ENCODE measurements at places on chromosomes 2 and 18.

GRCh38 chr2:183057333-183057985 is 19.2 kb upstream of the NCKAP1 start:
- DNase-seq: no peak

DNA sequence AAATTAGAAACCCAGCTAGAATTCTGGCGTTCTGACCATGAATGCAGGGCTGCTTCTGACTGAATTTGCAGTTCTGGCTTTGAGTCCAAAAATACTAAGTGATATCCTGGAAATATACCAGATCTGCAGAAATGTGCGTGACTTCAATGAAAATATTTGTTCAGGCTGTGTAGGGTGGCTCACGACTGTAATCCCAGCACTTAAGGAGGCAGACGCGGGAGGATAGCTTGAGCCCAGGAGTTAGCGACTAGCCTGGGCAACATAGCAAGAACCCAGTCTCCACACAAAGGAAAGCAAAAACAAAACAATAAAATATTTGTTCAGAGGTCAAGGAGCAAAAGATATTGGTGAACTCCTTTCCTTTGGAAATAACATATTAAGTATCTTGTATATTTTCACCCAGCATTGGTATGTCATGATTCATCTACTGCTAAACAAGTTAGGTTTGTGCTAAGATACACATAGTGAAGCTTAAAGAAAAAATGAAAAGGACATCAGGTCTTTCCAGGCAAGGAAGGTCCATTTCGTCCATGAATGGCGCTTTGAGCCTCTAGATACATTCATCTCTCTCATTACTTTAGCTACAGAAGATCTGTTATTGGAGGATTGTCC is 239.2 kb downstream of the CMPK2 start:
- DNase-seq: no peak

DNA sequence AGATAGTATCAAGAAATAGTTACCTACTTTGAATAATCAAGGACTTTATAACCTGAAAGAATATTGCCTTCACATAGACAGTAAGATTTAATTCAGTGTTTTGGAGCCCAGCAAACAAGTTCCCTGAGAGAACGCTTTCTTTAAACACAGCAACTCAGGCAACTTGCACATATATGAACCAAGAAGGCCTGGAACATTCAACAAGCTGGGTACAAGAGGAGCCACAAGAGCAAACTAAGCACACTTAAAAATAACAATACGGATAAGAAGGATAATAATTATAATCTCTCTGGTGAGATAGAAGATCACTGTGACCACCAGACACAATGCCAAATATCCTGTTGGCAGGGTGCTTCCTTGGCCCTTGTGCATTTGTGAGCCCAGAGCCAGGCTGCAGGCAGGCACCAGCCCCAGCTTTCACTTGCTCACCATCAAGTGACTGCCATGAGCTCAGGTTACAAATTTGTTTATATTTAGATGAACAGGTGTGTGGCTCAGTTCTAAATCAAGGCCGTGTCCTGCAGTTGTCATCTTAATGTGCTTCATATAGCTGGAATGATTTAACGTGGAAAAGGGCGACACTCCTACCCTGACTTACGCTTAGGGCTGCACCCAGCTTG is 446.6 kb downstream of the IRS1 start:
- DNase-seq: no peak

- DNase-seq: no peak
Measured at GRCh38 chr2:162012565-162013058, 61.4 kb downstream of the DPP4 start.

DNA sequence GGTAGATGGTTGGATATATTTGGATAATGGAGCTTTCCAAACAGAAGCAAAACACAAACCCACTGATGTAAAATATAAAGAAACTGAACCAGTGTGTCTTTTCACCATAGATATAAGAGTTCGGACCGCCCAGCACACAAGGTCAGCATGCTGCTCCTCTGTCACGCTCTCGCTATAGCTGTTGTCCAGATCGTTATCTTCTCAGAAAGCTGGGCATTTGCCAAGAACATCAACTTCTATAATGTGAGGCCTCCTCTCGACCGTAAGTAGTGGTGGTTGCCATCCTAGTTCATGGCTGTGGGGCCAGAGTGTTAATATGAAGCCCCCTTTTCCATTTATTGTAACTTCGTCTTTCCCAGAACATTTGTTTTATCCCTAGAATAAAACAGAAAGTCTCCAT is 125.2 kb upstream of the LYPD6 start:
- DNase-seq: no peak

DNA sequence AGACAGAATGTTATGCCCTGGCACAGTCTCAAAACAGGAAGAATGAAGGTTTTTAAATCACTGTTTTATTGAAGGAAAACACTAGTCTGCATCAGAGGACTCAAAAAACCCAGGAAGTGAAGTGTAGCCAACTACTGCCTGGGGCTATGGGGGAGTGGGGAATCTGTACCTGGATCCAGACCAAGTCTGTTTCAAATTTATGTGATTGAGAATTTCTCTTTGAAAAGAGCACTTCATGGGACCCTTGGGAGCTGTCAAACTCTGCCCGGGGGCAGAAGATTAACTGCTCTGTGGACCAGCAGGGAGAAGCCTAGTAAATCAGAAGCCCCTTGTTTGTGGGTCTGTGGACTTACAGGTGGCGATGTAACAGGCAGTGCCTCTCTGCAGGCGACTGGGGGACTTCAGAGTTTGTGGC is 45.3 kb upstream of the TANC1 start:
- DNase-seq: no peak

DNA sequence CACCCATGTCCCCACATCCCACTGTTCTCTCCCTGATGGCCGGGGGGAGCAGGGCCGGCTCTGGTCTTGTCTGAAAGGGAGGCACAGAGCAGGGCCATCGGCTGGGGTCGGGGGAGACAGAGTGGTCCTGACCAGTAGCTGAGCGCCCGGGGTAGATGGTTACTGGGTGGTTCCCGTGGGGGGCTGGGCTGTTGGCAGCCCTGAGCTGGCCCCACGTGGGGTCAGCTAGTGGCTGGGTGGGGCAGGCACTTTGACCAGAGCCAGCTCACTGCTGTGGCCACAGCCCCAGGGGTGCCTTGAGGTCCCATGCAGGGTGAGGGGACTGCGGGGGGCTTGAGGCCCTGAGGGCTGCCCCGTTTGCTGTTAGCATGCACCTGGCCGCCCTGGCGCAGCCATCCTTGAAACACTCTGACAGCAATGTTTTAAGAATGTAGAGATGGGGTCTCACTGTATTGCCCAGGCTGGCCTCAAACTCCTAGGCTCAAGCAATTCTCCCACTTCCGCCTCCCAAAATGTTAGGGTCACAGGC is 12.3 kb upstream of the NEU4 start:
- no peak for DNase-seq

- DNase-seq: no peak
Measured at GRCh38 chr2:145026456-145027455, 506.8 kb upstream of the ZEB2 start.

- no peak for DNase-seq
Measured at GRCh38 chr2:47452761-47453160, 49.8 kb downstream of the MSH2 start.
